NCI-H1694 treated with DMSO at 0.1 percent for 48 hours (cell line): ENCODE measurements at places on chromosomes 3 and 15.

- no peak for DNase-seq
Observed at GRCh38 chr3:58041826-58042324, 33.7 kb downstream of the FLNB start.

DNA sequence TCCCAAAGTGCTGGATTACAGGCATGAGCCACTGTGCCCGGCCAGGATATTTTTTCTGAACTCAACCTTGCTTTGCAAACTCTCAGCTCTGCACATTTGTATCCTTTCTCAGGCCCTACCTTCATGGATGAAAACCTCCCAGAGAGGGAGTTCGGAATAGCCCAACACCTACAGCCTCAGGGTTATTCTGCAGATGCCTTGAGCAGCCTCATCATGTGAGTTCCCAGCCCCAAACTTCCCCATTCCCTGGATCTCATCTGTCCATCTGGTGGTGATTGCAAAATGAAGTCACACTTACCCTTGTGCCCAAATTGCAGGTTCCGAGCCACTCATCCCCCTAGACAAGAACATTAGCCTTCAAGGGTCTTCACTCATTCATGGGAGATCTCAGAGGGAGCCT, 39.9 kb upstream of the KLHL25 start:
- no peak for DNase-seq

GRCh38 chr3:64773137-64773536, 85.3 kb upstream of the ADAMTS9 start:
- no peak for DNase-seq

- no peak for DNase-seq
Observed at GRCh38 chr3:144380849-144381248, 409.2 kb downstream of the DIPK2A start.

- DNase-seq = no peak
Observed at GRCh38 chr3:21120826-21121225, 630.2 kb downstream of the ZNF385D start.

- no peak for DNase-seq
Observed at GRCh38 chr3:133998691-133999241, 31.0 kb downstream of the SLCO2A1 start.

GRCh38 chr15:84961114-84961452, 20.6 kb upstream of the PDE8A start:
- DNase-seq = no peak

- no peak for DNase-seq
Observed at GRCh38 chr3:194505791-194506415, 19.1 kb upstream of the ATP13A3 start.

GRCh38 chr15:29518442-29518841, 248.8 kb upstream of the NSMCE3 start:
- DNase-seq = no peak

- DNase-seq = no peak
Observed at GRCh38 chr3:169969174-169970095, 2.8 kb downstream of the SEC62 start.

DNA sequence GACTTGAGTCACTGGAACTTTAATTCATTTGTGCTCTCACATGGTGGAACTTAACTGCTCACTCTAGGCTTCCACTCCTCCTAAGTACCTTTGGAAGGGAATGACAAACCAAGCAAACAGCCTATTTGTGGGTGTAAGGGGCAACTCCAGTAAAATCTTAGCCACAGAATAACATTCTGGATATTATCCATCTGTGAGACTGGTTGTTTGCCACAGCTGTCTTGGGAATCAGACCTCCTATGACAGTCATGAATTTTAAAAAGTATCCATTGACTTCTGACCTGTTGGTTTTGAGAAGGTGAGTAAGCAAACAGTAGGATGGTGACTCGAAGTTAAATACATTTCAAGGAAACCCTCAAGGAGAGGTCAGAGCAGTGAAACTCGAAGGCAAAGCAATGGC, 147.3 kb upstream of the CDIN1 start:
- no peak for DNase-seq

- DNase-seq = no peak
Observed at GRCh38 chr15:99951511-99951910, 218.3 kb upstream of the LYSMD4 start.

DNA sequence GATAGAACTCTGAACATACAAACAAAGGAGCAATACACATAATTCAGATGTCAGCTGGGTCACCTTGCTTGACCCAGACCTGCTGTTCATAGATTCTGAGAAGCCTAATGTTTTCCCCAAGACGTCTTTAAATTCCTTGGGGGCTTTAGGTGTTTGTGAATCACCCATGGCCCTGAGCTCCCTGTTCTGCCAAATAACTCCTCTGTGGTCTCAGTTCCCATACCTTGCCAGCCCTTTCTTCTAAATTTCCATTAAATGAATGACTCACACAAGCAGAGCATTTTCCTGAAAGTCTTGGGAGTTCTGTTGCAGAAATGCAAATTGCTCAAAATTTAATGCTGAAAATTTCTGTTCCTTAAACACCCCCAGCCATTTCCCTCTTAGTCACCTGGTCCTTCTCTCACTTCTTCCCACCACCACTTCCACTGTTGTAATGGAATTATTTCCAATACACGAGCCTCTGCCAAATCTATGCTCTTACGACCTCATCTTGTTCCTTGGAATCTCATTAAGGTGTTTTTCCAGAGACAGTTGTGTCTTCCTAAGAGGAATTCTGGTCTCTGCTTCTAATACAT, 33.4 kb upstream of the PSMD6 start:
- DNase-seq = no peak

- no peak for DNase-seq
Observed at GRCh38 chr3:73521734-73522336, 102.9 kb downstream of the PDZRN3 start.

GRCh38 chr3:23389089-23389488, 186.0 kb downstream of the UBE2E2 start:
- DNase-seq = no peak

GRCh38 chr15:44219073-44219472, 24.0 kb upstream of the FRMD5 start:
- DNase-seq = peak; percentile 73

DNA sequence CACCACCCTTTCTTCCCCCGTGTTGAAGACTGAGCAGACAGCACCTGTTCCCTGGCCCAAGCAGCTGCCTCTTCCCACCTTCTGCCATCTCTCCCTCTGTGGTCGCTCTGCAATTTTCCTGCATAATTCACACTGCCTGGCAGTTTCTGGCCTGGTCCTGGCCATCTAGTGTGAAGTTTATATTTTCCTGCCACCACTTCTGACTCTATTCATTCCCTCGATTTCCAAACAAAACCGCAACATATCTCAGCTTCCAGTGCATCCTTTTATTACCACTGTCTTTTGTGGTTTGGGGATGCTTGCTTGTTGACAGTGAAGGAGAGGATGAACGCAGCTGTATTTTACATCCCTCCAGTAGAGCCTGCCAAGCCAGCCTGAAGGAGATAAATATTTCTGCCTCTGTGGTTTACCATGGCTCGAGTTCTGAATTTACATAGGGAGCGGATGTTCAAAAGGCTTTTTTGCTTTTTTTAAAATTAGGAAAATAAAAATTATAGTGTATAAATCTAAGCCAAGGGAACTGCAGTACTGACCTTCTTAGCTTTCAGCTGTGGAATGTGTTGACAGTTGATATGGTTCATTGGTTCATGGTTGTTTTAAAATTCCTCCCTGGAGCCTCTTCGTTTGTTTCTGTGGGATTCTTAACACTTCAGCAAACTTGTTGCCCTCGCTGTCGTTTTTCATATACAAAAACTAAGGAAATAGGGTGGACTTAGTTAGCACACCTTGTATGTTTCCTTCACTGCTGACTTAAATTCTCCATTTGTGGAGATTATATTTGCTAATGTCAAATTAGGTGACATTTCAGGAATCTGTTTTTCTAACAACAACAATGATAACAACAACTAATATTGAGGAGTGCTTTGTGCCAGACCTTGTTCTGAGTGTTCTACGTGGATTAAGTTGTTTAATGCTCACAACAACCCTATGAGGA, 250.5 kb downstream of the ADAMTSL3 start:
- DNase-seq = no peak

GRCh38 chr3:132721479-132722164, 587 bp downstream of the NPHP3 start:
- DNase-seq = peak; percentile 27

GRCh38 chr15:65414841-65415621, 7.7 kb downstream of the IGDCC4 start:
- DNase-seq = peak; percentile 87

GRCh38 chr3:147387885-147388699, 18.3 kb downstream of the ZIC4 start:
- DNase-seq = no peak

DNA sequence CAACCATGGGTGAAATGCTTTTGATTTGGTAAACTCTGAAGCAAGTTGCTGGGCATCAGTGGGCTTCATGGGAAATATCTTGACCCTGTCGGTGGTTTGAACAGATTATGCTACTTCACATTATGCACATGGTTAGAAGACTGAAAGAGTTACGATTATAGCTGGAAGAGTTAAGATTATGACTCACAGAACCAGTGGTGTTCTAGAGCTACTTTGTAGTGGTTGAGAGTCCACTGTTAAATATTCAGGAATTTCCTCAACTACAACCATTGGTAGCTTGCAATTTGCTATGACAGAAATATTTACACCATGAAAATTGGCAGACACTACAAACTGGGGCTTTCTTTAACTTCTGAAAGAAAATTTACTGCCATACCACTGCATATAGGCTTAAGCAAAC, 99.3 kb downstream of the GADL1 start:
- DNase-seq = no peak

DNA sequence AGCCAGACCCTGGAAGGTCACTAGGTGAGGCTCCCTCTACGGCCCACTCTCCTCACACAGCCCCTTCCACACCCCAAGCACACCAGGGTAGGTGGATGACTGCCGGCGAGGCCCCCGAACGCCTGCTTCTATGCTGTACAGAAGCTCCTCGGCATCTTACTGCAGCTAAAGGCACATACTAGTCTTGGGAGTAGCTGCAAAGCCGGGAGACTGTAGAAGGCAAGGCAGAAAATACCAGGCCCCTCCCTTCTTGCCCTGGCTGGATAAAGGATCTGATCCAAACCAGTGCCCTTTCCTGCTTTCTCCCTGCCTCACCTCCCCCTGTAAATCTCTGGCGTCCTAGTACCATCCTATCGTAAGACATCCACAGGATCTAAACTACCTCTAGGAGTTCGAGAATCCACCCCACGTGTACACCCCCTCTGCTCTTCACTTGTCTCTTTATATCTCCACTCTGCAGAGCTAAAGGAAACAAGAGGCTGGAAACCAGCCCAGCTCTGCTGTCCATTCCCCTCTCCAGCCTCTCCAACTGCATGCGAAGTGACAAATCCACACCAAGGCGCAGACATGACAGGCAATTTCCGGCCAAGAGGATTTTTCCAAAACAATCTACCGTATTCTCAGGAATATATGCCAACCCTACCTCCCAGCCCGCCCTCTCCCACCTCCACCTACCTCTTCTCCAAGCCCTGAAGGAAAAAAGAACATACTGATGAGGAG, 11.8 kb downstream of the TNK2 start:
- no peak for DNase-seq

DNA sequence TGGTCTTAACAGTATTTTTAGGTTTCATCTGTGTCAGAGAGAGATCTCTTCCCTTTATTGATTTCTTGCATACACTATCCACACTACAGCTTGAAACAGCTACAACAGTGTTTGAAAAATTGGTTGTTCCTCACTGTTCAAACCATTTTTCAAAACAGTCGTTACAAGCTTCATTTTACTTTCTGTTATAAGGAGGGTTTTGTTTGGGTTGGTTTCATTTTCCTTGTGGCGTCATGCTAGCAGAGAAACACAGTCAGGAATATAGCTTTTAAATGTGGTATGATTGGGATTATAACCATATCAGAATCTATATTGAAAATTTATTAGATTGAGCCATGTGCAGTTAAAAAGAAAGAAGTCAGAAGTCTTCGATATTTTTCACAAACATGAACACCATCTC, 400.6 kb downstream of the ZBTB20 start:
- DNase-seq = no peak

- no peak for DNase-seq
Observed at GRCh38 chr3:134040066-134040465, 10.3 kb upstream of the SLCO2A1 start.

GRCh38 chr3:143885780-143886427, 37.6 kb upstream of the SLC9A9 start:
- DNase-seq = peak; percentile 21

- no peak for DNase-seq
Observed at GRCh38 chr3:181771120-181771519, 59.4 kb downstream of the SOX2 start.

DNA sequence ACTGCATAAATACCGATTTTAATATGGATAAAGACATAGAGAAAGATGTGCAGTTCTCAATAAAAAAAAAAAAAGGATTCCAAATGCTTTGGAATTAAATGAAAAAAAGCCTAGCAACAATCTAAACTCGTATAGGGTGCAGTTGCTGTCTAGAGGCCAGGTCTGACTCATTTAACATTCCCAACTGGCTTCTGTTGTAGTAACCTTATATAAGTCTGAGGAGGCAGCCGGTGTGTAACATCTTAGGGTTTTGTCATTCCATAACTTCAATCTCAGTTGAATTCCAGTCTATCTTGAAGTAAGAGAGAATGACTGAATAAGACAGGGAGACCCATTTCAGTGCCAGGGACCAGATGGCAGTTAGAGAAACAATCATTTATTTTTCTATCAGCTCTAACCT, 6.5 kb downstream of the PDCD10 start:
- DNase-seq = no peak

- no peak for DNase-seq
Observed at GRCh38 chr3:25074149-25074548, 353.9 kb upstream of the RARB start.

DNA sequence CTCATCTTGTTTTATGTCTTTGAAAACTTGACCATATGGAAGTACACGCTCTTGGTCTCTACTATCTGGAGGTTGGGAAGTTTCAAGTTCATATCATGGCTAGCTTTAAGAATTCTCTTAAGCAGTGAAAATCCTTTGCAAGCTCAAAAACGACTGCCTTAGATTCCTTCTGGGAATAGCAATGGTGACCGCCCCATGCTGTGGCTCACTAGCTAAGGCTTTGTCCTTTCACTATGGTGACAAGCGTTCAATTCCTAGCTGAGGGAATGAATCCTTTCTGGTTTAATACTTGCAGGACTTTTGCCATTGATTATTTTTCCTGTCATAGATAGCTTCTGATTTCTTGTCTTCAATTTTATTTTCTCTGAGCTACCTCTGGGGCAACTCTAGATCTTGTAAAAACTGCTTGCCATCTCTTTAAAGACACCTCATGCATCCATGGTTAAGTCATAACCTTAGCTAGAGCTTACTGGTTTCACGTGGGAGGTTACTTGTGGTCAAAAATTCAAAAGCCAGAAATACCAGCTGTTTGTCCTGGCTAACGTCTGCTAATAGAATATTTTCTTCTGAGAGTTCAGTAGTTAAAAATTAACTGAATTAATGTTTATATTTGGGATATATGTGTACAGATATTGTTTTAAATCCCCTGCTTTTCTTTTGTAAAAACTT, 673.4 kb upstream of the CBLB start:
- no peak for DNase-seq
